ENCODE measurements at places on chromosomes 6 and 20.

- DNase-seq = no peak
These were observed 716 bp upstream of the HLA-DQB2 start for GRCh38 chr6:32764048-32764447.

- no peak for DNase-seq
These were observed 64.9 kb upstream of the PAX1 start for GRCh38 chr20:21640556-21640955.

- no peak for DNase-seq
These were observed 18.7 kb upstream of the RALGAPB start for GRCh38 chr20:38453941-38454340.

- DNase-seq = no peak
These were observed 220.0 kb downstream of the GRIK2 start for GRCh38 chr6:101613556-101613955.

DNA sequence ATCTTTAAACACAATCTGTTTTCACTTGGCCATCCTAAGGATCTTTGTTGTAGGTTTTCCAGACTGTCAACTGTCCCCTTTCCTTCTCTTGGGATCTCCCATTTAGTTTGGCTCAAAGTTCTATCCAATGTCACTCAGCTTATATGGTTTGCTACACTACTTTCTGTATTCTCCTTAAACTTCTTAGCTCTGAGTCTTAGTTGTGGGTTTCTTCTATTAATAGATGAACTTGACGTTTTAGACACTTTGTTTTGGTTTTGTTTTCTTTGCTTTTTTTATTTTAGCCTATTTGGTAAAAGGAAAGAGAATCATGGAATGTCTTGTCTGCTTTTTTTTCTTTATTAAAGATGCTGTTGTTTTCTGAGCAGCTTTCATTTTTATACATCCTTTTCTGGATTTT is 11.4 kb downstream of the RMND1 start:
- DNase-seq = no peak

DNA sequence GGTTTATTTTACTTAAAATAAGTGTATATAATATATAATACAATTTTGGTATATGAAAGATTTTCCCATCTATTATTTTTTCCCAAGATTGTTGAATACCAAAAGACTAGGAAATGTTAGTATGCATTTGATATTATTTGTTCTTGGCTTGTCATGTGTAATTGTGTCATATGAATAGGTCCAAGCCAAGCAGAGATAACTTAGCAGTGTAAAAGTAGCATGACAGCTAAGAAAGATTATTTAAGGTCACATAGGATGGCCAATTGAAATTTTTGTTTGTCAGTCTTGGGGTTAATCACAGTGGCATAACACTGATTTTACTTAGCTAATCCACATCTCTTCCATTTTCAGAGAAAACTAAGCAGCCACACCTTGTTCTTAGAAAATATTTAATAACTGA is 38.8 kb upstream of the RSPO3 start:
- no peak for DNase-seq

- DNase-seq = no peak
These were observed 2.1 kb upstream of the ECHDC1 start for GRCh38 chr6:127345521-127345920.

DNA sequence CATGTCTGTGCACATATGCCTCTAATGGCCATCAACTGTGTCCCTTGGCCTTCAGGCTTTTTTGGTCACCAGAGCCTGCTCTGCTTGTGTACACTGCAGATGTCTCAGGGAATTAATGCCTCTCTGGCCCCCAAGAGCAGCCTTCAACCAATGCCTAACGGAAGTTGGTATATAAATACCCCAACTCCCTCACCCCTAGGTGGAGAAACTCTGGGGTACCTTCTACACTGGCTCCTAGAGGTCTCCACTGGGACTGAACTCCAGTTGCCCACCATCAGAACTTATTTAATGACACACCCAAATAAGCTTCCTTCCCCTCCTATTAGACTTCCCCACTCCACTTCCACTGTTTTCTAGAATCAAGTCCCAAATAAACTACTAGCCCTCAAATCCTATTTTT is 43.1 kb downstream of the PRND start:
- DNase-seq = no peak

- DNase-seq = no peak
These were observed 887 bp upstream of the NSFL1C start for GRCh38 chr20:1467355-1468116.

DNA sequence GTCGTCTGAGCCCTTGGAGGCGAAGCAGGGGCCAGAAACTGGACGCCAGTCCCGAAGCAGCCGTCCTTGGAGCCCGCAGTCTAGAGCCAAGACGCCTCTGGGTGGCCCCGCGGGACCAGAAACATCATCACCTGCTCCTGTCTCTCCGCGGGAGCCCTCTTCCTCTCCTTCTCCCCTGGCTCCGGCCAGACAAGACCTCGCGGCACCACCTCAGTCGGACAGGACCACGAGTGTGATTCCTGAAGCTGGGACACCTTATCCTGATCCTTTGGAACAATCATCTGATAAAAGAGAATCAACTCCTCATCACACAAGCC is 416 bp downstream of the RSPH4A start:
- no peak for DNase-seq

DNA sequence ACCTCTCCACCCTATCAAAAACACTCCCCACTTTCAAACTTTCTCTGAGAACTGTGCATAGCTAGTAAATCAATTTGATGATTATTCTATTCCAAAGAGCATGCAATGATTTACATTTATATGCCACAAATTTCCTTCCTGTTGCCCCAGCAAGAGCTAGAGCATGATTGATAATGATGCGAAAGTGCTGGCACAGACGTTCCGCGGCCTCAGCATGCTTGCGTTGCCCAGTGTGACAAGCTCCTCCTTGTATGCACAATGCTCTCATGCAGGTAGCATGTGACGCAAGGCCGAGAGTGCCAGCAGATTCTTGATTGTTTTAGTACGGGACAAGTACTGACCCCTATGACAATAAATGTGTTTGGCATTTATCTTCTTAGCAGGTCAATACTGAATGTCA is 696.3 kb upstream of the SLC35B3 start:
- DNase-seq = no peak

DNA sequence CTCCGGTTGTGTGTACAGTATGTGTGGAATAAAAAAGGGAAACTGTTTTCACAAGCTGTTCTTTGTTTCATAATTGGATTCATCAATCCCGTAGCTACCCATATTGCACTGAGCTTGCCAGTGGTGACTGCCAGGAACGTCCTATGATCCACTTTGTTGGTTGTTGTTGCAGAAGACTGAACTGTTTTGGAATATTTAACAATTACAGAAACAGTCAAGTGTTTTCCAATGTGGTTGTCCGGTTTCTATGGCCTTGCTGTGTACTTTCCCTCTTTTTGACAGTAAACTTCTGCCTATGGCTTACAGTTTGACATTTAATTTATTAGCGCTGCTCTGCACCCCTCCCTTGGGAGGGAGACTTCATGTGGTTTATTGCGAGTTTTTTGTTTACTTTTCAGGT is 141.2 kb downstream of the DTNBP1 start:
- no peak for DNase-seq

GRCh38 chr6:147772724-147773123 is 264.2 kb downstream of the SAMD5 start:
- DNase-seq = no peak

DNA sequence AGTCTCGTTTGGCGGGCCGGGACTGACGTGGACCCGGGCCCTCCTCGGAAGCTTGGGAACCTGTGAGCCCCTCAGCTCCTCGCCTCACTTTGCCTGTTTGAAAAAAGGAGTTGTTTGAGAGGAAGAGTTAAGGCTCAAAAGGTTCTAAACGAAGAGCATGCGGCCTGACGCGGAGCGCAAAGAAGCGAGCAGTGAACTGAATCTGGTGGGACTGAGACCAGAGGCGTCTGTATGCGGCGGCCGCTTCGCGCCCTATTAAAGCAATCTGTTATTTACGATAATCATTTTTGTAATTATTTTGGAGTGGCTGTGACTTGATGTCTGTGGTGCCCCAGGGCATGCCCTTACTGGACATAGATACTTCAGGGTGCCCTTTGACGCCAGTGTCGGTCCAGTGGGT is 3.3 kb upstream of the TFAP2C start:
- no peak for DNase-seq
